Glutamatergic neuron (in vitro differentiated cells): ENCODE measurements at places on chromosomes 1 and 21. TPM values are rescaled to one million over a fixed set of nuclear protein-coding genes. Genes with fewer than 3 reads are reported as not detected.

Gene OR2M3
- total RNA-seq = not detected

Gene TMPRSS15
- total RNA-seq = not detected

Gene HAO2
- total RNA-seq = not detected

Gene IFNAR2
- 6.9 TPM for total RNA-seq

Gene FCRL5
- not detected for total RNA-seq

Gene AMY1A
- not detected for total RNA-seq

GRCh38 chr1:208598021-208598420 lies 353.8 kb upstream of the PLXNA2 start:
- DNase-seq = no peak

- no peak for DNase-seq
Observed at GRCh38 chr1:77484926-77485325, 197.5 kb downstream of the ZZZ3 start.

- peak; percentile 83 for DNase-seq
Observed at GRCh38 chr1:53593758-53594380, 134.7 kb downstream of the DMRTB1 start.

GRCh38 chr1:7810395-7810794 lies 26.3 kb downstream of the PER3 start:
- no peak for DNase-seq

DNA sequence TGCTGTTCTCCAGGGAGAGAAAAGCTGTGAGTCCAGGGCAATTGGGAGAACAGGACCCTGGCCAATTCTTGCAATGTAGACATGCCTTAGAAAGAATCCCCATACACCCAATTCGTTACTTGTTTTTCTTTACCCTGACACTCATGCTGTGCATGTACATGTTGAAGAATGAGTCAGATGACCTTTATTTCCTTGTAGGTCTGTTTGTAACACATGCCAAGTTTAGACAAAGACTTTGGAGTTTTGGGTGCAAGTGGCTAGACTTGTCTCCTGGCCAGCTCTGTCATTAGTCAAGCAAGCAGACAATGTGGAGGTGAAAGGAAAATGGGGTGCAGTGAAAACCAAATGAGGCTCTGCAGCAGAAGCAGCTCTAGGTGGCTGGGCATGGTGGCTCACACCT lies 38.1 kb downstream of the GNPAT start:
- DNase-seq = no peak

DNA sequence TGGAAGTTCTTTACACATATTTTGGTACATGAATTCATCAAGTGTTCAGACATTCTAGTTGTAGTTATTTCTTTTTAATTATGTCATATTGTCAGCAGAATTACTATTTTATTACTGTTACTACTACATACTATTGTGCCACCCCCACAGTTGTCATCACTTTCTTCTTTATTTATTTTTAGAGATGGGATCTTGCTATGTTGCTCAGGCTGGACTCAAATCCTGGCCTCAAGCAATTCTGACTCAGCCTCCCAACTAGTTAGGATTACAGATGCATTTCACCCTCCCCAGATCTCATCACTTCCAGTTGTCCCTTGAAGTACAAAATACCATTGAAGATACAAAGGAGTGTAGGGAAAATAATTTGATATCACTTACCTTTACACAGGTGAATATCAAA lies 258.0 kb downstream of the KCTD3 start:
- DNase-seq = no peak

GRCh38 chr1:240936911-240937668 lies 325.1 kb upstream of the GREM2 start:
- DNase-seq = no peak

DNA sequence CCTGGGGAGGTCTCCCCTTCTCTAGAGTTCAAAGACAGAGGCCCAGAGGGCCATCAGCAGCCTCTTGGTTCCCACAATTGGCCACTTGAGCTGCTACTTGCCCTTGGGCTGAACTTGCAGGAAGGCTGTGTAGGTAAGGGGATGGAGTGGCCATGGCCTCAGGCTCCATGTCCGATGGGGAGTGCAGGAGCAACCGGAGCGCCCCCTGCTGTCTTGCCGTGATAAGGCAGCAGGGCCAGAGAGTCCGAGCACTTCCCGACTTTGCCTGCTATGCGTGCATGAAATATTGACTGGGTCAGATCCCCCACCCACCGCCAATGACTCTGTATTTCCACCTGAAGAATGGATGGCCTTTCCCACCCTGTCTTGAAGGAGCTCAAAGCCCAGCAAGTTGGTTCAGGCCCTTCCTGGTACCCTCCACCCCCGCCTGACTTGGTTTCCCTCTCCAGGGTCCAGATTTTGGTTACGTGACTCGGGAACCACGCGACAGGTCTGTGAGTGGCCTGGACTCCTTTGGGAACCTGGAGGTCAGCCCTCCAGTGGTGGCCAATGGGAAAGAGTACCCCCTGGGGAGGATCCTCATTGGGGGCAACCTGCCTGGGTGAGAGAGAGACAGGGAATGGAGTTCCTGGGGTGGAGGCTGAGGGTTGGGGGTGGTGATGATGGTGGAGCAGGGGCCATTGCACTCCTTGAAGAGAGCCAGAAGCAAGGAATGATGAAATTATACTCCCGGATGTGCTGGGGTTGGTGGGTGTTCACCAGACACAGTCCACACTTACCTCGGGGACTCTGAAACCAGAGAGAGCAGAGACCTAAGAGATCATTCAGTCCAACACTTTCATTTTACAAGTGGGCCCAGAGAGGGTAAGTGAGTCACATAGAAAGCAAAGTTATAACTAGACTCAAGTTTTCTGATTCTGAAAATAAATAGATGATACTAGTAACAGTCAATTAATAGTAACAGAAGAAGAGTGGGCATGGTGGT lies 25.6 kb downstream of the PADI3 start:
- DNase-seq = peak; percentile 75

GRCh38 chr1:35115459-35116383 lies 36.5 kb downstream of the ZMYM1 start:
- DNase-seq = no peak

- DNase-seq = no peak
Observed at GRCh38 chr1:150620919-150621318, 8.5 kb downstream of the ENSA start.

- peak; percentile 54 for DNase-seq
Observed at GRCh38 chr1:34918977-34919561, 10.4 kb downstream of the DLGAP3 start.

- DNase-seq = no peak
Observed at GRCh38 chr21:25464275-25464674, 143.0 kb downstream of the MRPL39 start.

DNA sequence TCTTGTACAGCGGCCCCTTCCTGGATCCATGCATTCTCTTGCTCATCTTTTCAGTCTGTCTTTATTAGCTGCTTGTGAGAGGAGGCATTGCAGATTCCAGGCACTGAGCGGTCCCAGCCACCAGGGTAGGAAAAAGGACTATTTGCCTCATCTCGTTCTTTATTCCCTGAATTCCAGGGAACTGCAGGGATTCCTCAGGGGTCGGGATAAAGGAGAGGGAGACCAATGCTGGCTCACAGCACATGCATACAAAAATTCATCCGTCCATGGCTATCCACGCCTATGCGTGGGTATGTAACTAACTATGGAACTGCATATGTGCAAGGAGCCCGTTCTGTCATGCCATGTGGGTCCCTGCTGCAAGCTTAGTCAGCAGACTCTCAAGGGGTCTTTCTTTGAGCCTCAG lies 879 bp upstream of the PLPPR5 start:
- DNase-seq = peak; percentile 37

GRCh38 chr1:4318720-4319119 lies 335.7 kb upstream of the AJAP1 start:
- DNase-seq = no peak

DNA sequence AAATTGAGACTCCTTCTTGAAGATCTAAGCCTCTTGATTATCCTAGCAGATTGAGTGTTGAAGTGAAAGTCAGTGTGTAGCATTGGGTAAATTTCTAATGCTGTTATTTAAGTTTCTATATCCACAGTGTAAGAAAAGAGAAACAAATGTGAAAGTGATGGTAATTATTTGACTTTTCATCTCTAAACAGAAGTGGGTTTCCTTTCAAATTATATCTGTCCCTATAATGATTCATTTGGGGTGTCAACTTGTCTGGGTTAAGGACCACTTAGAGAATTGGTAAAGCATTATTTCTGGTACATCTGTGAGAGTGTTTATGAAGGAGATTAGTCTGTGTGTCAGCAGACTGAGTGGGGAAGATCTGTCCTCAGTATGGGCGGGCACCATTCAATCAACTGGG lies 133.0 kb upstream of the HMCN1 start:
- no peak for DNase-seq

DNA sequence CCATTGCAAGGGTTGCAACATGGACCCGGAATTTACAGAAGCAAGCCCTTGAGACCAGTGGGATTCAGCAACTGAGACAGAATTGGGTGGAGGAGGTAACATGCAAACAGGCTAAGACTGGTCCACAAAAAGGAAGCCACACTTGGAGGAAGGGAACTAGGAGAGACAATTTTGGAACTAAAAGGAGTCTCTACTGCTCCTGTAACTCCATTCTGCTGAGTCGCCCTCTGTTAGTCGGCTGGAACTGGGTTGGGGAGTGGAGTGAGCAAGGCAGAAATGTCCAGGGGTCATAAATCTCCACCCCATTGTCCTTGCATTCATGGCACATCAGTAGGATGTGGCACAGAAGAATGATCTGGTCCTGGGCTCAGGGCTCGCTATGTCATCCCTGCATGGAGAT lies 5.1 kb downstream of the LAMB3 start:
- no peak for DNase-seq

GRCh38 chr1:100735244-100735643 lies 15.7 kb downstream of the VCAM1 start:
- no peak for DNase-seq
